ENCODE measurements at places on chromosomes 16 and 17.

DNA sequence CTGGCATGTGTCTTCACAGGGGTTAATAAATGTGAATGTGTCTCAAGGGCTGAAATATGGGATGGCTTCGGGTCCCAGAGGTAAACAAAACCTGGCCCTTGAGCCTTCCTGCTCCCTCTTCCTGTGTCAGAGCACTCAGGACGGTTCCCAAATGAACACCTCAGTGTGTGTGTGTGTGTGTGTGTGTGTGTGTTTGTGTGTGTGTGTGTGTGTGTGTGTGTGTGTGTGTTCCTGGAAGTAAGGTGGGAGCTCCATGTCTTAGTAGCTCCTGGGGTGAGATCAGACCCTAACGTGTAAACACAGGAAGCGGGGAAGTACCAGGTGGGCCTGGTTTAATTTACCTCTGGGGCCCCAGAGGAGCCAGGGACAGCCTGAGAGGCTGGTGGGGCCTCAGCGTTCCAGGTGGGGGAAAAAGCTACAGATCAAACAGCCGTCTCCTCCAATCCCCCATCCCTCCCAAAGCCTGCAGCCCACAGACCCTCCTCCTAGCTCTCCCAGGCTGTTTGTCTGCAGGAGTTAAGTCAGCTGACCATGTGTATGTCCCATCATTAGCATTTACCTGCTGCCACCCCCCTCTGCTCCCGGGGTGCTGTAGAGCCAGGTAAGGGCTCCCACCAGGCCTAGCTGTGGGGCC is 6.1 kb downstream of the KIF19 start:
- no peak for DNase-seq

- DNase-seq = no peak
Observed at GRCh38 chr16:57946181-57946801, 24.6 kb downstream of the CNGB1 start.

GRCh38 chr17:41415411-41415810 is 9.0 kb downstream of the KRT37 start:
- no peak for DNase-seq

DNA sequence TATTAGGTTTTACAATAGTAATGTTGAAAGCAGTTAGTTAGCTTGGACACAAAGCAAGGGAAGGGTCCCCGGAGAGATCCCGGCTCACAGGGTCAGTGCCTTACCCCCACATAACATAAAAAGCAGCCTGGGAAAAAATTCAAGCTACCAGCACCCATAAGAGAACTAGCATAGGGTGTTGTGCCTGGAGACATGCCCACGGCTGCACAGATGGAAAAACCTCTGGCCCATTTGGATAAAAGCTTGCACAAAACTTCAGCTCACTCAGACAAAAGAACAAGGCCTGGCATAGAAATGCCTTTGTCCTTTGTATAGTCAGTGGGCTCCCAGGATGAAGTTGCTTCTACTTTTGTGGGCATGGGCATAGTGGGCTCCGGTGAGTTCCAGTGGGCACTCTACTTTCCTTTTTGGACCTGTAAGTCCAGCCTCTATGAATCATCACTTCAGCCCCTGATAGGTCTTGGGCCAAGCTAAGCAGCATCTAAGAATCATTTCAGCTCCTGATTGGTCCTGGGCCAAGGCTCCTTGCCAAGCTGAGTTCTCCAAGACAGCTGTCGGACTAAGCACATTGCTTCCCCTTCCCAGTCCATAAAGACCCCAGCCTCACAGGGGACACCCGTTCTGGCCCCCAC is 1.3 kb upstream of the RDM1 start:
- DNase-seq = no peak

DNA sequence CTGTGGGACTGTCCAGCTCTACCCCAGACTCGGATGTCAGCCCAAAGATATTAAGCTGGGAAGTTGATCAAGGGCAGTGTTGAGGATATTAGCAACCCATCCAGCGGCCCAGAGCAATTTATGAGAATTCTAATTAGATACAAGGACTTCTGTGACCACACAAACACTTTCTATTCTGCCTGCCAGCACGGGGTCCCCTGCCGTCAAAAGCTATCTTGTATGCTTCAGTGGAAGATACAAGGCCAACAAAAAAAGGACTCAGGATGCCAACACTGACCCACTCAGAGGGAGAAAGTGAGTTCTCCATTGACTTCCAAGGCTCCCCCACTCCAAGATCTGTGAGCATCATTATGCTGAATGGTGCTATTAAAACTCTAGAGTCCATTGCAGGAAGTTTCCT is 390.7 kb downstream of the GRIN2A start:
- DNase-seq = no peak

GRCh38 chr16:83147244-83147643 is 520.5 kb downstream of the CDH13 start:
- DNase-seq = no peak

DNA sequence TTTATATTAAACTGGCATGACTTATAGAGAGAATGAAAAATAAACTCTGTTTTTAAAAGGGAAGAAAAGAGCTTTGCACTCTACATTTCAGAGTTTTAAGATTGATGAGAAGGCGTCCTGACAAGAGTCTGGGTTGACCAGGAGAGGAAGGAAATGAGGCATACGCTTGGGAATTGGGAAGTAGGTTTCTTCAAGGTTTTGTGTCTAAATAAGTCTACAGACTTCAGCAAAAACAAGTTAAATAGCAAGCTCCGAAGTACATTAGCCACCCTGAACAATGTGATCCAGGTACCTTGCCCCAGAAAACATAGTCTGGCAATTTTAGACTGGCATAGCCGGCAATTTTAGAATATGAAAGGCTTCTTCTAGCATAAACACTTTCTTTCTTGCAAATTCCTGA is 28.5 kb upstream of the CCDC182 start:
- no peak for DNase-seq

Measured in B cell (primary cell).